ENCODE measurements at places on chromosomes 1 and 21.

- DNase-seq, result peak; percentile 89
- H3K4me3 ChIP-seq, result peak within 1 kb of the TSS; percentile 99
- H3K36me3 ChIP-seq, result peaks cover 46% of the 10 kb centered on the region
- peak within 1 kb of the TSS; percentile 96 for H3K27ac ChIP-seq
These were observed at the start of gene RPL22 for GRCh38 chr1:6199298-6200187. Gene RPL22, minus strand, starts transcription at chr1:6199595. Its CDS starts 22 bp downstream, at chr1:6199573.

- H3K4me1 ChIP-seq, result peaks cover 15% of the 10 kb centered on the region
- no peak for DNase-seq
- peaks cover 13% of the 10 kb centered on the region for H3K36me3 ChIP-seq
- no peak overlapping the region for H3K27ac ChIP-seq
- no peaks in the 10 kb centered on the region for H3K27me3 ChIP-seq
These were observed 69.1 kb downstream of the DYRK1A start for GRCh38 chr21:37435711-37436110.

DNA sequence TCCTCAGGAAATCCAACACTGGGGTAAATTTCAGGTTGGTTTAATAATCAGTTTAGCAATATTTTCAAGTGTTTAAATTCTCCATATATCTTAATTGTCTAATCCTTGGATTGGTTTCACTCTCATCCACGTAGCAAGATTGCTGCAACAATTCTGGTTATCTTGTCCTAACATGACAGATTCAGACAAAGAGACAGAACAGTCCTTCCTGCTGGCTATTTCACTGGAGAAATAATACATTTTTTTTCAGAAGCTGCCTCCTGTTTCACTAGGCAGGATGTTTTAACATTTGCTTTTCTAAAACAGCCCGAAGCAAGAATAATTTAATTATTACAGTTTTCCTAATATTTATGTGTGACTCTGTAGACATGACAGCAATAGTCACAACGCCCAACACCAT is 2011.2 kb downstream of the NCAM2 start:
- H3K36me3 ChIP-seq, result no peaks in the 10 kb centered on the region

DNA sequence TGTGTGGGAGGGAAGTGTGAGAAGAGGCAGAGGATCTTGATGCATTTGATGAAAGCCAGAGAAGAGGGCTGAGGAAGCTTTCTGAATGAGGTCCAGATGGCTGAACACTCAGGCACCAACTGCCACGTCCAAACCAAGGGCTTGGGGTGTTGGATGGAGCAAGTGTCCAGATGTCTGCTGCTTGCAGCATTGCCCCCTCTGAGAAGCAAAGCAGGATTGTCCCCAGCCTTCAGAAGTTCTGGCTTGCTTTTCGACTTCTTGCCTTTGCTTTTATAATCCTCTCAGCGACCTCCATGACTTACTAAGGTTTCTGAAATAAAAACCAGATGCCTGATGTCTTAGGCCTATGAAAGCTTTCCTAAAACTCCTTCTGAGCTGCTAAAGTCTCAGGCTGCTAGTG is 182.5 kb downstream of the HUNK start:
- no peaks in the 10 kb centered on the region for H3K36me3 ChIP-seq
- H3K4me1 ChIP-seq, result no peaks in the 10 kb centered on the region
- no peaks in the 10 kb centered on the region for H3K27me3 ChIP-seq

DNA sequence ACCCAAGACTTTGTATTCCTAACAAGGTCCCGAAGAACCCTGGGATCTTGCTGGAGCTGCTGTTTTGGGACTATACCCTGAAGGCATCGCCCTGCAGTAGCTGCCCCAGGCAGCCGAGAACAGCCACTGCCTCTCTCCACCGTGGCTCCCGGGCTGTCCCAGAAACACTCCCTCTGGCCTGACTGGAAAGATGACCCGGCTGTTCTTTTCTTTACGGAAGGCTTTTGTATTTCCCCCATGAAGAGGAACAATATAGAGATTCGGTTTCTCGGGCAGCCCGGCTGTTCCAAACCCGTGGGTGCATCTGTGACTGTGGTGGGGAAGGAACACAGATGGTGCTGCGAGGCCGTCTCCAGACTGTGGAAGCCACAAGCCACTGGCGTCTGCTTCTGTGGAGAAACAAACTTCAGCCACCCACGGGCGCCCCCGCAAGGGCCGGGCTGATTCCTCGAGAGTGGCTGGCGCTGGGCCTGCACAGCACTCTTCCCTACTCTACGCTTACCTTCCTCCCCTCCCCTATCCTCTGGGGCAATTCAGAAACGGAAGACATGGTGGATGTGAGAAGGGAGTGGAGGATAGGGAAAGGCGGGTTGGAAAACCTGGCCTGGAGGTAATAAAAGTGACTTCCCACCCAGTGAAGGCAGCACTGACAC is 33.7 kb upstream of the VASH2 start:
- DNase-seq, result peak; percentile 39
- peaks cover 5% of the 10 kb centered on the region for H3K27me3 ChIP-seq
- H3K4me1 ChIP-seq, result peaks cover 11% of the 10 kb centered on the region
- H3K4me3 ChIP-seq, result no peak overlapping the region
- H3K27ac ChIP-seq, result no peak overlapping the region

DNA sequence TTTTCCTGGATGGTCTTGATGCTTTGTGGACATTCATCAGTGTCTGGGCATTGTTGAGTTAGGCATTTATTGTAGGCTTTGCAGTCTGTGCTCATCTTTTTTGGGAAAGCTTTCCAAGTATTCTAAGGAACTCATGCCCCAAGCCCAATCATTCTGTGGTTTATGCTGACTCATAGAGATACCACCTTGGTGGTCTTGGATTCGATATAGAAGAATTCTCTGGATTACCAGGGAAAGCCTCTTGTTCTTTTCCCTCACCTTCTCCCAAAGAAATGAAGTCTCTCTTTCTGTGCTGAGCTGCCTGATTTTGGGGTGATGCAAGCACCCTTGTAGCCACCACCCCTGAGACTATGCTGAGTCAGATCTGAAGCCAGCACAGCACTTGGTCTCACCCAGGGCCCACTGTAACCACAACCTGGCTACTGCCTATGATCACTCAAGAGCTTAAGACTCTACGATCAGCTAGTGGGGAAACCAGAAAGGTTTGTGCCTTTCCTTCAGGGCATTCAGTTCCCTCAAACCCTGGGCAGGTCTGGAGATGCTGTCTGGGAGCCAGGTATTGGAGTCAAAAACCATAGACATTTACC is 422.6 kb downstream of the NUF2 start:
- no peaks in the 10 kb centered on the region for H3K27me3 ChIP-seq
- no peak overlapping the region for H3K4me3 ChIP-seq
- no peak for DNase-seq
- H3K36me3 ChIP-seq, result no peaks in the 10 kb centered on the region

GRCh38 chr1:89724369-89725010 is 91.6 kb downstream of the LRRC8C start:
- H3K36me3 ChIP-seq, result no peaks in the 10 kb centered on the region
- peak overlapping the region; percentile 39 for H3K27ac ChIP-seq
- H3K27me3 ChIP-seq, result no peaks in the 10 kb centered on the region
- H3K4me3 ChIP-seq, result no peak overlapping the region

- H3K27ac ChIP-seq, result no peak overlapping the region
- peaks cover 61% of the 10 kb centered on the region for H3K4me1 ChIP-seq
- DNase-seq, result no peak
- no peak overlapping the region for H3K4me3 ChIP-seq
These were observed 1.1 kb upstream of the SLC19A1 start for GRCh38 chr21:45543371-45543709.

- no peak overlapping the region for H3K4me3 ChIP-seq
- no peaks in the 10 kb centered on the region for H3K27me3 ChIP-seq
- no peaks in the 10 kb centered on the region for H3K36me3 ChIP-seq
- H3K27ac ChIP-seq, result no peak overlapping the region
- DNase-seq, result peak; percentile 94
These were observed 7.1 kb downstream of the NBL1 start for GRCh38 chr1:19651141-19651737.

DNA sequence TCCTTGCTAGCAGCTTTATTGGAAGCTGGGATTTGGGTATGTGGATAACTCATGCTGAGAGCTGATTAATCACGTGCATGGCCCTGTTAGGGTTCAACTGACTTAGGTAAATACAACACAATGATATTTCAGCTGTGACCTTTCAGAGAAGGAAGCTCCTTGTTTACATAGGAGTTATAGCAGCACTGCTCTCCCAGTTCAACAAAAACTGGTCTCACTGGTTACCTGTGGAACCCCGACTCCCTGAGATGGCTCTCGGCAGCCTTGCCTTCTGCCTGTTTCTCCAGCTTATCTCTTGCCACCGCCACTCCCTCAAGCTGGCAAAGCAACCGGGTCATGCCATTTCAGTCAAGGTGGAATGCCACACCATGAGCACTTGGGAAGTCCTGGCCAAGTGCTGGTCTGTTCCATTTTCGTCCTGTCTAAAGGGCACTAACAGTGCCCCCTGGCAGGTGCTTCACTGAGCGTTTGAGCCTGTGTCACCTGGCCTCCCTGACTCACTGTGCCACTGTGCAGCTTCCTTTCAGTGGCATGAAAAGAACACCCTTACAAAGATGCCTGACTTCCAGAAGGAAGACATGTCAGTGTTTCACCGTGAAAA is 31.6 kb downstream of the DOP1B start:
- H3K27me3 ChIP-seq, result peaks cover 52% of the 10 kb centered on the region
- H3K27ac ChIP-seq, result no peak overlapping the region
- H3K4me1 ChIP-seq, result no peaks in the 10 kb centered on the region
- no peaks in the 10 kb centered on the region for H3K36me3 ChIP-seq
- no peak overlapping the region for H3K4me3 ChIP-seq
- no peak for DNase-seq

- H3K27me3 ChIP-seq, result no peaks in the 10 kb centered on the region
- no peaks in the 10 kb centered on the region for H3K36me3 ChIP-seq
- no peak for DNase-seq
- no peak overlapping the region for H3K4me3 ChIP-seq
- H3K4me1 ChIP-seq, result peaks cover 5% of the 10 kb centered on the region
These were observed 31.7 kb upstream of the CAPZB start for GRCh38 chr1:19517017-19517416.

- H3K4me1 ChIP-seq, result peaks cover 3% of the 10 kb centered on the region
- H3K27me3 ChIP-seq, result no peaks in the 10 kb centered on the region
- no peak overlapping the region for H3K4me3 ChIP-seq
These were observed 13.9 kb downstream of the PHLDA3 start for GRCh38 chr1:201455098-201455497.

GRCh38 chr1:193733674-193734073 is 547.3 kb upstream of the B3GALT2 start:
- H3K4me3 ChIP-seq, result no peak overlapping the region
- H3K36me3 ChIP-seq, result no peaks in the 10 kb centered on the region
- H3K4me1 ChIP-seq, result no peaks in the 10 kb centered on the region
- no peak for DNase-seq
- no peaks in the 10 kb centered on the region for H3K27me3 ChIP-seq

- no peaks in the 10 kb centered on the region for H3K36me3 ChIP-seq
- H3K27me3 ChIP-seq, result peaks cover 52% of the 10 kb centered on the region
- no peaks in the 10 kb centered on the region for H3K4me1 ChIP-seq
- H3K4me3 ChIP-seq, result no peak overlapping the region
- no peak overlapping the region for H3K27ac ChIP-seq
These were observed 49.7 kb downstream of the NKAIN1 start for GRCh38 chr1:31189696-31190674.

DNA sequence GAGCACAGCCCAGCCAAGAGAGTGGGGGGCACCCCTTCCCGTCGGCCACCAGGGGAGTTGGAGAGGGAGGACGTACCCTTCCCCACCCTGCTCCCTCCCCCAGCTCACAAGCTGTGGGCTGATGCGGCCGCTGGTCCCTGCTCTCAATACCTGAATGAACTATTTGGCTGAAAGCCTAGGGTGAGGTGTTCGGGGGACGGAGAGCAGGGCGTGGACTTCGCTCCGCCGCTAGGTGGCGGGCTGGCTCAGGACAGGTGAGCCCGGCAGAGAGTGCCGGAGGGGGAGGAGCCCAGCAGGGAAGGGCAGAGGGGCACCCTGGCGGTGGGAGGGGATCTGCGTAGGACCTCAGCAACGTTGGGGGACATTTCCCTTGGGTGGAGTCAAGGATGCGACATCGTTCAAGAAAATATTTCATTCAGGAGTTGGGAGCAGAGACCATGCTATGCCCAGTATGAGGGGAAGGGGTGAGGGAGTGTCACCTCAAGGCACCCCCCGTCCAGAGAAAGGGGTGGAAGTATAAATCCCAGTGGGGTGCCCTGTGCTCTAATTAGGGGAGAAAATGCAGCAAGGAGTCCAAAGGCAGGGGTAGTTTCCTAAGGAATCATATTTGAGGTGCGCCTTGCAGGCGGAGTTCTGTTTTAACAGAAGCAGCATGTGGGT is 12.0 kb upstream of the RHBG start:
- H3K4me3 ChIP-seq, result no peak overlapping the region
- H3K4me1 ChIP-seq, result no peaks in the 10 kb centered on the region
- DNase-seq, result peak; percentile 86

- H3K27ac ChIP-seq, result no peak within 1 kb of the TSS
- no peak within 1 kb of the TSS for H3K4me3 ChIP-seq
- H3K27me3 ChIP-seq, result peaks cover 30% of the 10 kb centered on the region
- H3K4me1 ChIP-seq, result no peaks in the 10 kb centered on the region
- DNase-seq, result no peak
- H3K36me3 ChIP-seq, result no peaks in the 10 kb centered on the region
These were observed at the start of gene MTARC1 for GRCh38 chr1:220786337-220787068. Gene MTARC1, plus strand, starts transcription at chr1:220786913. Its CDS starts 32 bp downstream, at chr1:220786945.

- H3K36me3 ChIP-seq, result no peaks in the 10 kb centered on the region
- H3K27ac ChIP-seq, result no peak overlapping the region
- no peak for DNase-seq
- H3K4me1 ChIP-seq, result no peaks in the 10 kb centered on the region
- no peaks in the 10 kb centered on the region for H3K27me3 ChIP-seq
- H3K4me3 ChIP-seq, result no peak overlapping the region
These were observed 231.3 kb downstream of the FMN2 start for GRCh38 chr1:240322943-240323342.

- H3K4me1 ChIP-seq, result peaks cover 14% of the 10 kb centered on the region
- H3K27ac ChIP-seq, result no peak overlapping the region
- H3K27me3 ChIP-seq, result no peaks in the 10 kb centered on the region
- no peaks in the 10 kb centered on the region for H3K36me3 ChIP-seq
- H3K4me3 ChIP-seq, result no peak overlapping the region
- no peak for DNase-seq
These were observed 59.8 kb upstream of the ETV3 start for GRCh38 chr1:157197906-157198435.

GRCh38 chr1:40664791-40665190 is 691 bp downstream of the RIMS3 start:
- H3K27me3 ChIP-seq, result no peaks in the 10 kb centered on the region
- H3K36me3 ChIP-seq, result no peaks in the 10 kb centered on the region
- H3K4me3 ChIP-seq, result no peak overlapping the region
- peaks cover 8% of the 10 kb centered on the region for H3K4me1 ChIP-seq
- DNase-seq, result no peak

DNA sequence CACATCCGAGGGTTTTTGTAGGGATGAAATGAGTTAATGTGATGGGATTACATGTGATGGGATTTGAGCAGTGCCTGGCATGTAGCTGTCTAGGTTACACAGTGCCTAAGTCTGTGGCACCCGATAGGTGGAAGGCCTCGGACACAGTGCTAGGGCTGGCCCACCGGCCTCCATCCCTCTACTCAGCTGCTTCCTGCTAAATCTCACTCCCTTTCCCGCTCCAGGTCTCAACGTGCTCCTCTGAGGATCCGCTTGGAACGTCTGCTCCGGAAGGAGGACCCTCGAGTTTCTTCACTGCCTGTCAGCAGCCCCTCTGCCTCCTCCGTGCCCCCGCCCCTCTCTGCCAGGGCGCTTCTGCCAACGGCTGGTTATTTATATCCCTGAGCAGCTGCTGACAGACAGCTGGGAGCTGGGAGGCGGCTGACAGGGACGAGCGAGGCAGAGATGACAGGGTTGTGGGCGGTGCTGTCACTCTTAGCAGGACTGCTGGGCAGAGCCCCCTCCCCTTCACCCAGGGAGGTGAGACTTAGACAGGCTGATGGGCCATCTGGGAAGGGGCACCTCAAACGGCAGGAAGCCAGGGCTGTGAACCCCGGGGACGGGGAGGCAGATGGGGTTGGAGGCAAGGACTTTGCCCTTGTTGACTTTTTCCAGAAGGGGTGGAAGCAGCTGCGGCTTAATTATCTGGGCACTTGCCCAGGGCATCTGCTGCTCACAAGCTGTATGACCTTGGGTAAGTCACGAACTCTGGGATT is 26.6 kb upstream of the LRRN2 start:
- DNase-seq, result no peak
- H3K27me3 ChIP-seq, result no peaks in the 10 kb centered on the region
- no peak overlapping the region for H3K4me3 ChIP-seq
- peaks cover 63% of the 10 kb centered on the region for H3K4me1 ChIP-seq
